Lung (tissue), 17 donors: ENCODE measurements at places on chromosomes 6 and 20.

DNA sequence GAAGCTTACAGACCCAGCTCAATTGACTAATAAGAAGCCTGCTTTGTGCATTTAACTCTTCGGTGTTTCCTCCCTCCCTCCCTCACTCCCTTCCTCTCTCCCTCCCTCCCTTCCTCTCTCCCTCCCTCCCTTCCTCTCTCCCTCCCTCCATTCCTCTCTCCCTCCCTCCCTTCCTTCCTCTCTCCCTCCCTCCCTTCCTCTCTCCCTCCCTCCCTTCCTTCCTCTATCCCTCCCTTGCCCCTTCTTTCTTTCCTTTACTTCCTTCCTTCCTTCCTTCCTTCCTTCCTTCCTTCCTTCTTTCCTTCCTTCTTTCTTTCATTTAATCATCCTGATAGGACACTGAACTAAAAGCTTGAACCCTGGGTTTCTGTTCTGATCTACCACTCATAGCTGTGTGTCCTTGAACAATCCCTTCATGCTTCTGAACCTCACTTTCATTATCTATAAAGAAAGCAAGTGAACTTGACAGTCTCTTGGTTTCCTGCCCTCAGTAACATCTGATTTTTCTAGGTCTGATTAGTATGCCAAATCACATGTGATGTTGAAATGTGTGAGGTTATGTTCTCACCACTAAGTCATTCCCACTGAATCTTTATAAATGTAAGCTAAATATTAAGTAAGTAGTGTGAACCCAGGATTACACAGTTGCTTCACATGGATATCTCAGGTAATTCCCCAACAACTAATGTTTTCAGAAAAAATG lies 132.3 kb upstream of the BMP2 start:
- peak; percentile 39 for DNase-seq

DNA sequence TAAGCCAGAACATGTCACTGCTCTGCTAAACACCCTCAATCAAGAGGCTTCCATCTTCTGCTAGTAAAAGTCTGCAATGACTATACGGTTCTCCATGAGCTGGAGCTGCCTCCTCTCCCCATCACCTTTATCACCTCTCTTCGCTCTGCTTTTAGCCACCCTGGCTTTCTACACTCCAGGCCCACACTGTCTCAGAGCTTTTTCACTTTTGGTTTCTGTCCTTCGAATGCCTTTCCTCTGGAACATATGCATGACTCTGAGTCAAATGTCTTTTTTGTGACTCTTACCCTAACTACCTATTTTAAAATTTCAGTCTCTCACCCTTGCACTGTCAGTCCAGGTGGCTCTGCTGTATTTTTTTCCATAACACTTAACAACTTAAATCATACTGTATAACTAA lies 525.4 kb upstream of the RNF217 start:
- no peak for DNase-seq

DNA sequence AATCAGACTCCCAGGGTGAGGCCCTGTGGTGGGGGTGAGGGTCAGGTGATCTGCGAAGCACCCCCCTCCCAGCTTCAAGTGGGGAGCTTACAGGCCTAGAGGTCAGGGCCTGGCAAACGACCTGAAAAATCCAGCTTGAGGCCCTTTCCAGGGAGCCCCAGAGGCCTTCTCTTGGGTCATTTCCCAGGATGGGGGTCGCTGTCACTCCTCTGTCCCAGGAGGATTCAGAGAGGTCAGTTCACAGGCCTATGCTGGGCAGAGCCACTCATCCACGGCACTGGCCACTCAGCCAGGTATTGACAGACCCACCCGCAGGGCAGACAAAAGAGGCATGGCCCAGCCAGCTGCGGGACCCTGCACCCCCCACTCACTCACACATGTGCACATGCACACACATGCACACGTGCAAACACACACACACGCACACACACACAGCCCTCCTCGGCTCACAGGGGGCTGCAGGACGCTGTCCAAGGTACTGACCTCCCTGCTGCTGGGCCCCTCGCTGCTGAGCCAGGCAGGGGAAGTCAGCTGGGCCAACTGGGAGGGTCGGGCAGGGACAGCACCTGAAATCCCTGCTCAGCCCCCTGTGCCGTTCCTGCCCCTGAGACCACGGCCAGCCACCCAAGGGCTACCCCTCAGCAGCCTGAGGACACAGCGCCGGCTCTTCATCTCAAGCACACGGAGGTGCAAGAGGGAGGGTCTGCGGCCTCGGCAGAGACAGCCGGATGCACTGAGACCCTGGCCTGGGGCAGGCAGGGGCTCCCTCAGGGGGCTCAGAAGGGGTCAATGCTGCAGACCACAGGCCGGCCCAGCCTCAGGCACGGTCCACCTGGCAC lies 113.8 kb downstream of the TAF4 start:
- DNase-seq: peak; percentile 90

DNA sequence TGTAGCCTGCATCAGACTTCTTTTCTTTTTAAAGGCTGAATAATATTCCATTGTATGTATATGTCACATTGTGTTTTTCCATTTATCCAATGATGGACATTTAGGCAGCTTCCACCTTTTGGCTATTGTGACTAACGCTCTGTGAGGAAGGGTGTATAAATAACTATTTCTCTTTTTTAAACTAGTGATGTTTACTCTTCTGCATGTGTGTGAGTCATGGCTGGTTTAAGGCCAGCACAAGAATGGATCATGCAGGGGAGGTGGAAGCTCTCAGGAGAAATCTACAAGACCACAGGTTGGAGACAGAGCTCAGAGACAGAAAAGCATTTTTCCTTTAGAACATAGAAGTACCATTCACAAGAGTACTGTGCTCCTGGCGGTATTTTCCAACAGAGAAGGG lies 307.2 kb downstream of the SOX4 start:
- DNase-seq: no peak

DNA sequence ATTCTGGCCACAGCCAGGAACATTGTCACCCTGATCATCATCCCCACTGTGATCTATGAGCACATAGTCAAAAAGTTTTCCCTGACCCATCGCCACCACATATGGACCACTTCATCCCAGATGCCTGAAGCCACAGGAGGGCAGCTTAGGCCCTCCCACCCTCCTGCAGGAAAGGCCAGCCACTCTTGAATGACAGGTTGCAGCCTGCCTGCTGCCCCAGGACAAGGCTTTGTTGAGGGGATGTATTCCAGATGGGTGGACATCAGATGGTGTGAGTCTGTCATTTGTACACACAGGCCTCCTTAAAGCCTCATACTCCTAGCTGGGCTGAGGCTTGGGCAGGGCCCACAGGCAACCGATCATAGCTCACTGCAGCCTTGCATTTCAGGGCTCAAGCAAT lies 30.8 kb downstream of the DPPA5 start:
- no peak for DNase-seq

- DNase-seq: peak; percentile 89
Observed at GRCh38 chr6:7841781-7842468, 68.7 kb downstream of the TXNDC5 start.

DNA sequence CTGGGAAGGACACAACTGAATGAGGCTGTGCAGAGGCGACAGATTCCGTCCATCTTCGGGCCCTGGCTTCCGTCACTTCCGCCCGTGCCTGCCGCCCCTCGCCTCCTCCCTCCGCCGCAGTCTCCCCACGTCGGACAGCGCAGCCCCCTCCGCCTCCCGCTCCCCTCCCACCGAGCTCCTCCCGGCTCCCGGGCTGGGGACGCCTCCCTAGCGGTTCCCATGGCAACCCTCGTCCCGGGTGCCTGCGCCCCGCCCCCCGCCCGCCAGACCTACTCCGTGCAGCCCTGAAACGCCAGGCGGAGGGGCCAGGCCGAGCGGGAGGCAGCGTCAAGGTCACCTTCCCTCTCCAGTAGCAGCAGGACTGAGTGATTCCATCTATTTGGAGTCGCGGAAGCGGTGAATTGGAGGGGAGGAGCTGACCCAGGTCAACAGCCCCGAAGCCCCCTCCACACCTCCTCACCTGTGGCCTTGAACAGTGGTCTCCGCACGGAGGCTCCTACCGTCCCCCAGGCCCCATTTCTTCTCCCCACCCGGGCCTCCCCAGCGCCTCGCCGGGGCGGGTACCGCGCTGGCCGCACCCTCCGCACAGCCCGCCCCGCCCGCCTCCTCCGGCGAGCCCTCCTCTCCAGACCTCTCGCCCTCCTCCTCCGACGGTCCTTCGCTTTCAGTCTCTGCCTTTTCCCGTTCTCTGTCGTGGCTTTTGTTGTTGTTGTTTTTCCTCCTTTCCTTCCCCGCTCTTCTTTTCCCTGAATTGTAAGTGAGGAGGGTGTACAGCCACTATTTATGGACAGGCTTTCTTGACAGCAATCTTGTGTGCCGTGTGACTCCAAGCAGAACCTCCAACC lies 951 bp downstream of the NRSN2 start:
- peak; percentile 98 for DNase-seq

- DNase-seq: no peak
Observed at GRCh38 chr6:51349857-51350256, 531.2 kb downstream of the TFAP2B start.

DNA sequence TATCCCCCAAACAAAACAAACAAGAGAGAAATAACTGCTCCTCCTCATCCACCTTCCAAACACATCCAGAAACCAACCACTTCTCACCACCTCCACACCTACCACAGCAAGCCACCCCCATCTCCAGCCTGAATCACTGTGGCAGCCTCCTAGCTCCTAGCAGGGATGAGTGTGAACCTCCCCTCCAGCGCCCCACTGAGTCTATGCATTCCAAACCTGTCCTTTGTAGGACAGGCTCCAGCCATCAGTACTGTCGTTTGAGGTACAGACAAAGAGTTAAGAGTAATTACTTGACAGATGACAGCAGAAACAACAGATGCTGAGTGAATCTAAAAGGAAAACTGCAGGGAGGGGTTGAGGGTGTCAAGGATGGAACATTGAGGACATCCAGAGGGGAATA lies 2.4 kb downstream of the METTL24 start:
- DNase-seq: no peak

- DNase-seq: no peak
Observed at GRCh38 chr6:72699159-72699558, 77.3 kb downstream of the KCNQ5 start.

DNA sequence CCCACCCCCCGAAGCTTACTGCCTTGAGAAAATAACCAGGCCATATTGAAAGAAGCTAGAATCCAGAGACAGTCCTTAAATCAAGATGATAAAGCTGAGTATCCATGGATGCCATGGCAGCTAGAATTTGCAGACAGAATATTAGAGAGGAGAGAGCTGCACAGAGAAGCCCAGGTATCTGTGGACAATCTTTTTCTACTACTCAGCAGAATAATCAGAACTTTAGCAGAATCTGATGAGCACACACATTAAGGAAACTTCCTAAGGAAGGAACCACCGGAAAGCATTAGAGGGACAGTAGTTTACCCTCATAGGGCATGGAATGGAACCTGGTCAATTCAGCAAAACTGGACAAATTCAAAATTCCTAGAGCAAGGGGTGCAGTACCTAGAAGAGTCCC lies 1001.7 kb downstream of the HACE1 start:
- no peak for DNase-seq

DNA sequence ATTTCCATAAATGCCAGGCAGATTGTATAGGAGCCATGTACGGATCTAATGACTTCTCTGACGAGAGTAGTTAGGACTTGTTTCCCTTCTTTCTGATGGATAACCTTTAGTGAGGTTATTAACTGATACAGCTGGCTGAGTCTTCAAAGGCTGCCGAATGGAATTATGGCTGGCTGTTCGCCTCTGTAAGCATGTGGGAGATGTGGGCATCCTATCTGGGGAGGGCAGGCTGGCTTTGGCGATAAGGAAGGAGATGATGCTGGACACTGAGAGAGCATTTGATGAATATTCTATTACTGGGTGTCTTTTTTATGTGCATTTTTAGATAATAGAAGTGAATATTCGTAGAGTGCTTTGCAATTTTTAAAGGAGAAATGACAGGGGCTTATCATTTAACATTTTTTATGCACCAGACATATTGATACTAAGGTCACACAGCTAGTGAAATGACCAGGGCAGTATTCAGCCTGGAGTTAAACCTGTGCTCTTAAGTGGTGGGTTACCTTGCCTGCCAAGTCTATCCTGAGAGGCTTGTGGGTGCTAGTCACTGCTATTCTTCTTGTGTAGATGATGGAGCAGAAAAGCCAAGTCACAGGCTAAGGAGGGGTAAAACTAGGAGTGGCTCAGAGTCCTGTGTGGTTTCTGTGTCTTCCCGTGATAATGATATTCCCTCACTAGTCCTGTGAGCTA lies 3.1 kb downstream of the PBOV1 start:
- DNase-seq: no peak
